ENCODE measurements at places on chromosomes 1 and 21. TPM values are rescaled to one million over a fixed set of nuclear protein-coding genes. Genes with fewer than 3 reads are reported as not detected.

DNA sequence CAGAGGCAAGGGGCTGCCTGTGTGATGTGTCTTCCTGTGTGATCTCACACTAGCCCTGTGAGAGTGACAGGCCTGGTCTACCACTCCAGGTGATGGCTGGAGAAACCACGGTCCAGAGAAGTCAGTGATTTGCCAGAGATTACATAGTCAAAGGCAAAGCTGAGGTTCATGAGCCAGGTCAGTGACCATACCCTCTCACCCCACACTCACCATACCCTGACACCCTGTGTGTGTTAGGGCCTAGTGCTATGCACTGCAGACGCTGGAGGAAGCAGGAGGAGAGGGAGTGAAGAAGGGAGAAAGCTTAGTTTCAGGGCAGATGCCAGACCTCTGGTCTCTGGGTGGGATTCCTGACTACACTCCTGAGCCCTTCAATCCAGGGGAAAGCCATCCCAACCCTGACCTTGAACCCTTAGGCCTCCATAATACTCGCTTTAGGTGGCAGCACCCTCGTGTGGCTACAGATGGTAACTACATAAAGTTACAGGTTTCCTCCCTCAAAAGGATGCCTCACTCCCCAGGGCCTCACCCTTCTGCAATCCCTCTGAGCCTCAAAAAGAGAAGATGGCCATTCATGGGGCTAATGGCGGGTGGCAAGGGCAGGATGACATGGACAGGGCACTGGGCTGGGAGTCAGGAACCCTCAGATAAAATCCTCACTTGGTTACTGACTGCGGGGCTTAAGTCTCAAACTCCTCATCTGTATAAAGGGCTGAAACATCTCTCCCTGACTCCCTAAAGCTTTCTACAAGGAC, 20.8 kb upstream of the SDC3 start:
- H3K4me1 ChIP-seq: no peaks in the 10 kb centered on the region
- H3K4me3 ChIP-seq: no peak overlapping the region
- peak overlapping the region; percentile 83 for H3K27ac ChIP-seq
- peak; percentile 61 for DNase-seq
- H3K36me3 ChIP-seq: peaks cover 47% of the 10 kb centered on the region

The RNU1-3 gene
- total RNA-seq: 1,905 TPM

The HEYL gene
- 0.27 TPM for total RNA-seq

The RSRP1 gene
- 56.9 TPM for total RNA-seq

The WNT9A gene
- 0.37 TPM for total RNA-seq

The RYR2 gene
- total RNA-seq: 0.32 TPM

- no peak overlapping the region for H3K4me3 ChIP-seq
- DNase-seq: no peak
- H3K27ac ChIP-seq: no peak overlapping the region
- no peaks in the 10 kb centered on the region for H3K4me1 ChIP-seq
- H3K36me3 ChIP-seq: peaks cover 5% of the 10 kb centered on the region
- peaks cover 51% of the 10 kb centered on the region for H3K27me3 ChIP-seq
These were observed 53.3 kb downstream of the TAS1R2 start for GRCh38 chr1:18805925-18806849.

The CDC42 gene
- total RNA-seq: 204 TPM

GRCh38 chr21:19541602-19542001, 1138.0 kb upstream of the TMPRSS15 start:
- H3K4me1 ChIP-seq: no peaks in the 10 kb centered on the region
- no peaks in the 10 kb centered on the region for H3K27me3 ChIP-seq
- no peak for DNase-seq
- no peak overlapping the region for H3K27ac ChIP-seq
- H3K36me3 ChIP-seq: no peaks in the 10 kb centered on the region

DNA sequence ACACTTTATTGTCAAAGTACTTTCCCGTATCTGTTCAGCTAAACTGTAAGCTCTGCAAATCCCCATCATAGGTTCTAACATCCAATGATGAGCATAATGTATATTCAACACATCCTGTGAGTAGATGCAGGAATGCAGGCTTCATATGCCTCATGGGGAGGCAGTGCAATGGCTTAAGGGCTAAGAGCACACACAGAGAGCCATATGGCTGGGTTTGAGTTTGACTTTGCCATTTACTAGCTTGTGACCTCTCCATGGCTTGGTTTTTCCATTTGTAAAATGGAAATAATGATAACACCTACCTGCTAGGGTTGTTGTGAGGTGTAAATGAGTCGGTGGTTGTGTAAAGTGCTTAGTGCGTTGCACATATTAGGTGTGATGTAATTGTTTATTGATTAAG, 13.4 kb downstream of the RCSD1 start:
- H3K27me3 ChIP-seq: peaks cover 82% of the 10 kb centered on the region
- DNase-seq: no peak
- H3K36me3 ChIP-seq: no peaks in the 10 kb centered on the region
- no peak overlapping the region for H3K4me3 ChIP-seq

The KRTAP19-1 gene
- total RNA-seq: not detected

DNA sequence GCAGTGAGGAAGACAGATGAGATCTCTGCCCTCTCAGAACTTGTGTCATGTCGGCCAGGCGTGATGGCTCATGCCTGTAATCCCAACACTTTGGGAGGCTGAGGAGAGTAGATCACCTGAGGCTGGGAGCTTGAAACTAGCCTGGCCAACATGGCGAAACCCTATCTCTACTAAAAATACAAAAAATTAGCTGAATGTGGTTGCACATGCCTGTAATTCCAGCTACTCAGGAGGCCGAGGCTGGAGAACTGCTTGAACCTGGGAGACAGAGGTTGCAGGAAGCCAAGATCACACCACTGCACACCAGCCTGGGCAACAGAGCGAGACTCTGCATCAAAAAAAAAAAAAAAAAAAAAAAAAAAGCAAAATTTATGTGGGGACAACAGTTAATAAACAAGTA, 40.9 kb upstream of the RALGPS2 start:
- peaks cover 4% of the 10 kb centered on the region for H3K36me3 ChIP-seq
- peaks cover 36% of the 10 kb centered on the region for H3K4me1 ChIP-seq
- H3K4me3 ChIP-seq: no peak overlapping the region
- H3K27ac ChIP-seq: peak overlapping the region; percentile 78

GRCh38 chr1:27727126-27727525, 1.4 kb downstream of the FAM76A start:
- DNase-seq: no peak
- H3K27me3 ChIP-seq: no peaks in the 10 kb centered on the region
- H3K4me3 ChIP-seq: peak overlapping the region; percentile 68
- H3K4me1 ChIP-seq: no peaks in the 10 kb centered on the region

GRCh38 chr1:114008480-114008941, 29.2 kb downstream of the OLFML3 start:
- no peaks in the 10 kb centered on the region for H3K36me3 ChIP-seq
- no peak overlapping the region for H3K27ac ChIP-seq
- no peaks in the 10 kb centered on the region for H3K4me1 ChIP-seq

- H3K4me1 ChIP-seq: no peaks in the 10 kb centered on the region
- H3K4me3 ChIP-seq: no peak overlapping the region
- no peaks in the 10 kb centered on the region for H3K36me3 ChIP-seq
- no peak for DNase-seq
- no peaks in the 10 kb centered on the region for H3K27me3 ChIP-seq
These were observed 1115.1 kb downstream of the PLA2G4A start for GRCh38 chr1:187943606-187944403.

DNA sequence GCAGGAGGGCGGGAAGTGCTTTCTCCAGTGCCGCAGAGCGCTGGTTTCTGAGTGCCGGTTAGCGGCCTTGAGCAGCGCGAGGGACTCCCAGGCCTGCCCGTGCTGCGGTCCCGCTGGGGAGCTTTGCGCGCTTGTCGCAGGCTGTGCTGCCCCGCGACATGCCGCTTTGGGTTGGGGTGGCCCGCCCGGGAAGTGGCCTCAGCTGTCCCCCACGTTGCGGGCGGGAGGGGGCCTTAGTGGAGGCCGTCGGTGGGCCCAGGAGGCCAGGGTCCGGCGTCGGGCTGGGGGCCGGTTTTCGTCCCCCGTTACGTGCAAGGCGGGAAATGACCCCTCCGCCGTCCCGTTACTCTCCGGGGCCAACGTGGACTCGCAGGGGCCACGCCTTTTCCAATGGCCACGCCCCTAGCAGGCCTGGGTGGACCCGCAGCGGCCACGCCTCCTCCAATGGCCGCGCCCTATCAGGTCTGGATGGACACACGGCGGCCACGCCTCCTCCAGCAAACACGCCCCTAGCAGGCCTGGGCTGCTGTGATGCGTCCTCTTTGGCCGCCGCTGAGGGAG, 977 bp upstream of the C1orf174 start:
- no peaks in the 10 kb centered on the region for H3K27me3 ChIP-seq
- no peaks in the 10 kb centered on the region for H3K4me1 ChIP-seq
- peak overlapping the region; percentile 88 for H3K27ac ChIP-seq

- H3K4me3 ChIP-seq: no peak overlapping the region
- H3K27me3 ChIP-seq: peaks cover 32% of the 10 kb centered on the region
- H3K4me1 ChIP-seq: no peaks in the 10 kb centered on the region
- DNase-seq: no peak
These were observed 14.0 kb upstream of the MMEL1 start for GRCh38 chr1:2646837-2647236.

GRCh38 chr1:28313702-28314546, 14.9 kb upstream of the MED18 start:
- no peaks in the 10 kb centered on the region for H3K27me3 ChIP-seq
- DNase-seq: peak; percentile 85
- peak overlapping the region; percentile 66 for H3K27ac ChIP-seq
- H3K4me3 ChIP-seq: peak overlapping the region; percentile 30

GRCh38 chr1:116503546-116504307, 67.1 kb downstream of the CD58 start:
- no peak overlapping the region for H3K4me3 ChIP-seq
- H3K27me3 ChIP-seq: no peaks in the 10 kb centered on the region
- no peak for DNase-seq
- H3K4me1 ChIP-seq: peaks cover 54% of the 10 kb centered on the region
- peak overlapping the region; percentile 73 for H3K27ac ChIP-seq
- no peaks in the 10 kb centered on the region for H3K36me3 ChIP-seq

GRCh38 chr1:67688526-67689219, 3.7 kb downstream of the GADD45A start:
- peaks cover 55% of the 10 kb centered on the region for H3K36me3 ChIP-seq
- H3K4me3 ChIP-seq: peak overlapping the region; percentile 96
- no peak for DNase-seq
- peaks cover 30% of the 10 kb centered on the region for H3K4me1 ChIP-seq
- no peaks in the 10 kb centered on the region for H3K27me3 ChIP-seq
- peak overlapping the region; percentile 89 for H3K27ac ChIP-seq

DNA sequence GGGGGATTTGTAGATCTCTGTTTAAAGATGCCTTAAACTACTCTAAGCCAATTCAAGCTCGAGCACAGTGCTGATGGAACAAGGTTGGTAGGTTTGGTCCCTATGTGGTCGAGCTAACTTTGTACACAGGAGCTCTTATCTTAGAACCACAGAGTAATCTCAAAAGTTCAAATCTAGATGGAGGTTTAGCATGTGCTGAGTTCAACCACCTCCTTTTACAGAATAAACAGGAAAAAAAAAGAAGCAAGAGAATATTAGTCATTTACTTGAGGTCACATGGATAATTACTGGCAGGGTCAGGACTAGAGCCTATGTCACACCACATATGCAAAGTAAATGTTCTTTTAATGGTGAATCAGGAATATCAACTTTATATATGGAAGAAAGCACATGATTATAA, 86.2 kb downstream of the DTL start:
- H3K4me1 ChIP-seq: peaks cover 10% of the 10 kb centered on the region
- DNase-seq: no peak
- H3K27ac ChIP-seq: no peak overlapping the region
- H3K4me3 ChIP-seq: no peak overlapping the region
- no peaks in the 10 kb centered on the region for H3K27me3 ChIP-seq

Measured in Calu3 (cell line).